Right kidney (tissue), 9 donors: ENCODE measurements at places on chromosomes 5 and 9.

GRCh38 chr5:52989781-52990527 lies 802 bp downstream of the ITGA2 start:
- no peak for DNase-seq

DNA sequence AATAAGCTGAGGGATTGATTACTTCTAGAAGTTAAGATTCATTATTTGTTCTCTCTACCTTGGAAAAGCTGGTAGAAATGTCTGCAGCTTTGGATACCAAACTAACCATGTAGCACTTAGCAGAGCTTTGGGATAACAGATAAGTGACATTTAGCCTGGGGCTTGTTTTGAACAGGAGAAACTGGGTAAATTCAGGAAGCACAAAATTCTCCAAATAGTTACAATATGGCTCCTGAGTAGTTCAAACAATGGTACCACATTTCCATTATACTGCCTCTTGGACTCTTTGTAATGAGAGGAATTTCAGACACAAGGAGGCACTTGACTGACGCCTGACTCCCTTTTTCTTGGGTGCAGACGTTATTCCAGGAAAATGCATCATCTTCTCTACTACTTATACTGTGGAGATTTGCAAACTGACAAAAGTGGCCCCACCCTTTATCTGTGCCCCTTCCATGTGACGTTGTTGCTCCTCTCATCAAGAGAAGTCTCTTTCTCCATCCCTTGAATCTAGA lies 22.5 kb downstream of the PRUNE2 start:
- DNase-seq: no peak

DNA sequence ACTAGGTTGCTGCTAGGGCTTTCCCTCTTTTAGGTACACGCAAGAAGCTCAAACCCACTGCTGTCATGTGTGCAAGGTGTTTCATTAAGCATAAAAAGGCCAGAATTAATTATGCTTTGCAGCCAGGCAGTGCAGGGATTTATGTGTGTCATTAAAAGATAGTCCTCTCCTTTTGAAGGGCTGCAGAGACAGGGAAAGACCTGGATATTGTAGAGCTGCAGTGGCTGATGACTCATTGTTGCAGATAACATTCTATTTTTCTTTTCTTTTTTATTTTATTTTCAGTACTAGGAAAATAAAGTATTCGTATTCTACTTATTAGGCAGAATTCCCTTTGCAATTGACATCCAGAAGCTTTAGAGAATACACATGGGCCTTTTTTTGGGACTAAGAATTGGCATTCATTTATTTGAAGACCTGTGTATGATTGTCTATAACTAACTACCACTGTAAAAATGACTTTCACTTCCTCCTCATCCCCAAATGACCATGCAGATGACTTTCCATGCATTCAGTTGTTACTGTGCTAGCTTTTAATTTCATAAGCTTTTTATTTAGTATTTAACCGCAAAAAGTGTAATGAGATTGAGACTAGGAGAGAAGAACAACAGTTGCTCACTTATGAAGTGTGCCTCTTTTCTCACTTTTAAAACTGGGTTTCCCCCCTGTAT lies 113.0 kb downstream of the PAM start:
- no peak for DNase-seq

DNA sequence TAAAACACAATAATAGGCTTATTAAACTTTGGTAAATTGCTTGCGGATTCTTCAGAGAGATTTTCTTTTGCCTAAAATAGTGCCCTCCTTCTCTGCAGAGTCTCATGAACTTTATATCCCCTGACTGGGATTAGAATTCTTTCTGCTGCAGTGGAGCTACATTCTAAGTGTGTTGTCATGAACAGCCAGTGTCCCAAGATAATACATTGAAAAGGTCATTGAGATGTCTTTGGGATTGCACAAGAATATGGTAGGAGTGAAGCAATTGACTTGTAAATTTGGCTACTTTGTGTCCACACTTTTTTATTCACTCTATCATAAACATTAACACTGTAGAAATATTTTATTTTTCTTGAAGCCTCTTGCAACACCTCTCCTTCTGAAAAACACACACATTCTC lies 604.5 kb downstream of the GABRG2 start:
- DNase-seq: no peak

- no peak for DNase-seq
Observed at GRCh38 chr5:91123901-91124300, 259.2 kb downstream of the ARRDC3 start.

DNA sequence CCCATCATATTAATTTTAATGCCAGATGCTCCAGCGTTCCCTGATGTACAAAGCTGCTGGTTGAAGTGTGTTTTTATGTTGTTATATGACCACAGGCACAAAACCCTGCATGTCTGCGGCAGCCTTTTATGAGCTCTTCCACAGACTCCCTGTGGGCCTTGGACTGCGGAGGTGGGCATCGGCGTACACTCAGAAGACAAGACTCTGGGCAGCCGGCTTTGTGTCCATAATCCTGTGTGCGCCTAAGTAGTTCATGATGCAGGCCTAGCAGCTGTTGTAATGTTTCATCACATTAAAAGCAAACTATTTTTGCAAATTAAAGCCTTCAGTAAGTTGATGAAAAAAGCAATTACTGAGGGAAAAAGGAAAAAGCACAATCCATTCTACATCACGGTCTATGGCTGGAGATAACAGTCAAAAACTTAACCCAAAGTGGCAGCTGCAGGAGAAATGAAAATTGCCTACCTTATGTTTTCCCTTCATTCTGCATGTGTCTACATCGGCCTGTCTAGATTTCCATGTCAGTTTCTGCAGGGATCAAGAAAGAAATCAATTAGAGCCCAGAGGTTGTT lies 78.8 kb downstream of the SEMA6A start:
- DNase-seq: no peak

GRCh38 chr5:136212252-136212721 lies 19.3 kb upstream of the SMIM32 start:
- no peak for DNase-seq
